Stimulated activated CD8-positive, alpha-beta memory T cell treated with anti-CD3 and anti-CD28 coated beads, Interleukin-7, amount 100 ng/mL, for 24 hours (primary cell): ENCODE measurements at places on chromosomes 1 and 21.

- DNase-seq: peak; percentile 30
Measured at GRCh38 chr1:214281021-214281719, at the start of gene SMYD2. Gene SMYD2, plus strand, starts transcription at chr1:214281159. Its CDS starts 96 bp downstream, at chr1:214281255.

- DNase-seq: no peak
Measured at GRCh38 chr1:201077736-201078135, 34.5 kb downstream of the CACNA1S start.

DNA sequence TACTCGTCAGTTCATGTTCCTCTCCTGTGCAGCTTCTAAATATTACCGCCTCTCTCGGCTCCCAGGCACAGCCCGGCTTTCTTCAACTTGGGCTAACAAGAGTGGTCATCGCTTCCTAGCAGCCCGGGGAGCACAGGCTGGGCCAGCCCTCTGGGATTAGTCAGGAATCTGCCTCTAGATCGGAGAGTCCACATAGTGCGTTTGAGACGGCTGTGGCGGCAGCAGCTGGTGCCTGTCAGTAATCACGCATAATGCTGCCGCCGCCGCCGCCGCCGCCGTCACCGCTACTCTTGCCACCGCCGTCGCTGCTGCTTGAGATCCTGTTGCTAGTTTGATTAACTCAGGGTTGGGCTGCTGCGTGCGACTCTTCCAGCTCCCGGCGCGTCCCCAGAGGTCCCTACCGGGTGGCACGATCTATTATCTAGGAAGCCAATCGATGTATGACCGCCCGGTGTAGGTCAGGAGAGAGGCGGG is at the start of gene RXRG:
Gene RXRG, minus strand, starts transcription at position 230 of the 474 bp plus-strand sequence. CDS start 233 bp downstream, outside the sequence.
- DNase-seq: no peak

DNA sequence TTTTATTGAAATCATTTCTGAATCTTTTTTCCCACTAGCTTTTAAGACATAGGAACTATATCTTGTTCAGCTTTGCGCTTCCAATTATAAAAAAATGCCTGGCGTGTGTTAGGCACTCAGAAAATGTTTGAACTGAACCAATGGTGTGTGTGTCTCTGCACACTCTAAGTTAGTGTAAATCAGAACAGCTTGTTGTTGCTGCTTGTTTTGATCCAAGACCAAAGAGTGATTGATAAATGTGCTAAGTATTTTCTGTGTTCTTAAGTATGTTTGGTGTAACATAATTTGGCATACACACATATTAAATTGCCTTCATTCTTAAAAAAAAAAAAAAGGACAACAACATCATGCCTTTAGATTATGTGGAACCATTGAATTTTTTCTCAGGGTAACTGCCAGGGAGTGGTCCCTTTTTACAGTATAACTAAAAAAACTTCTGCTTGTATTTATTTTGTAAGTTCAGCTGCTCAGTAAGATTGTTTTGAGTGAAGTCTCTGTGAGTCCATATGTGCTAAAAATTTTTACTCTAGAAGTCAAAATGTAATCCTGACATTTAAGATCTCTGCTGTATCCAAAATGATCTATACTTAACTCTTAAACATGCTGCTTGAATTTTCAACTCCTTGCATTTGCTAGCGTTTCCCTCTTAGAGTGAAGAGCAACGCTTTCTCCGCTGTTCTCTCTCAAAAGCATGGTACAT is 8.7 kb downstream of the CD55 start:
- no peak for DNase-seq

DNA sequence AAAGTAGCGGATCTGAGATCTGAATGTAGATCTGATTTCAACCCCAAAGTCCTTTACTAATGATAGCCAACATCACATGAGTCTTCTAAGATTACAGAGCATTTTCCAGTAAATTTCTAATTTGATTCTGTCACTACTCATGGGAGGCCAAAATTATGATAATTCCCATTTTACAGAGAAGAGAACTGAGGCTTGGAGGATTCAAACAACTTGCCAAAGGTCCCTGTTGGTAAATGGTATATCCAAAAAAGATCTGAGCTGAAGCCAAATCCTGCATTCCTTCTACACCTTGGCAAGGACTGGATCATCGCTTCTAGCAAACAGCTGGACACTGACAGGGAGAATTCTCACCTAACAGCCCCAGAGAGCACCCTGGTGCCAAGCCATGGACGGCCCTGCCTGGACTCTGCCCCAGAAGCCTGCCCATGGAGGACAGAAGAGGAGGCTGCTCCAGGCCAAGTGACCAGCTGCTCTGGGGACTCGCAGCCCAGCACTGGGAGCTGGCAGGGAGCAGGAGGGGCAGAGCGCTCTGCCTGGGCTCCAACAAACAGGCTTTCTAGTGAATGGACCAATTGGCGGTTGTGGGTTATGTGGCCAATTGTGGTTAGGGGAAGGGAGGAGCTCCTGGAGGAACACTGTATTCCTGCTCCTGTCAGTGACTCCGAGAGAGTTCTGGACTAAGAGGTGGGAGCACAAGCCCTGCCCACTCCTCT is 6.4 kb upstream of the CSF1 start:
- DNase-seq: no peak

DNA sequence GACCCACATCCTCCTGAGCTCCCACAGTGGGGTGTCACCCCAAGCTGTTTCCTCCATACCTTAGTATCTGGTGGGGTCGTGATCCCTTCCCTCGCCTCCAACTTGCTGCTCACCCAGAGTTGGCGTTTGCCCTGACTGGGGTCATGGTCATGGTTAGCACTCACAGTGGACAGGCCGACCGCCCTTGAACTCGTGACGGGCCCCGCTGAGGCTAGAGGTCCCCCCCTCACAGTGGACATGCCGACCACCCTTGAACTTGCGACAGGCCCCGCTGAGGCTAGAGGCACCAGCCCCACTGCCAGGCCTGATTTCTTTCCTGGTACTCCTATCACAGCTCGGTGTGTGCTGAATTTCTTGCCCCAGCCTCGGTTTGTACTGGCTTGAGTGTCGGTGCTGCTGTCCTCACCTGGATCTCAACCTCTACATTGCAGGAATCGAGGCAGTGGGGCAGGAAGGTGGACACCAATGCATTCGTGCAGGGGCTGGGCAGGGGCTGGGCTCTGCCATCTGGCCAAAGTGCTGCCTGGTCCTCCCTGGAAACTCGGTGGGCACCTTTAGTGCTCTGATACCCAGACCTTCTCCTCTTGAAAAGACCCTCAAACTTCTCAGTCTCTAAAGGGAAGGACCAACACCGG is 37.5 kb upstream of the AJAP1 start:
- no peak for DNase-seq

- DNase-seq: no peak
Measured at GRCh38 chr21:14862794-14863720, 201.7 kb downstream of the NRIP1 start.

- no peak for DNase-seq
Measured at GRCh38 chr1:172088256-172088655, 247.0 kb downstream of the DNM3 start.

DNA sequence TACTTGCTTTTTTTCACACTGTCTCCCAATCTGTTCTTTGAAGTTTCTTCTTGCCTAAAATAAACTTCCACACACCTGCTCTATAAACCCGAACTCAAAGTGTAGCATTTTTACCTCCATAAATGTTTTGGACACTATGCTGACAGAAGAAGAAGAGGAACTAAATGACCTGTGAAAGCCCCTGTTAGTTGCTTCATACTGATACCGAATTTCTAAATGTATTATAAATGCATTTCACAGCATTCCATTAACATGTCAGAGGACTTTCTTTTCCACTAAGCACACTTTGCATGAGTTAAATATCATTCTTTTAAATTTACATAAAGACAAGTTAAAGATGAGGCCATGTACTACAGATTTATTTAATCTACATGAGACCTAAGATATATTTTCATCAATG is 281.0 kb downstream of the SMYD3 start:
- no peak for DNase-seq

GRCh38 chr1:184930232-184930631 is 44.1 kb downstream of the NIBAN1 start:
- DNase-seq: no peak

- DNase-seq: no peak
Measured at GRCh38 chr1:248818505-248819374, 7.0 kb downstream of the SH3BP5L start.

DNA sequence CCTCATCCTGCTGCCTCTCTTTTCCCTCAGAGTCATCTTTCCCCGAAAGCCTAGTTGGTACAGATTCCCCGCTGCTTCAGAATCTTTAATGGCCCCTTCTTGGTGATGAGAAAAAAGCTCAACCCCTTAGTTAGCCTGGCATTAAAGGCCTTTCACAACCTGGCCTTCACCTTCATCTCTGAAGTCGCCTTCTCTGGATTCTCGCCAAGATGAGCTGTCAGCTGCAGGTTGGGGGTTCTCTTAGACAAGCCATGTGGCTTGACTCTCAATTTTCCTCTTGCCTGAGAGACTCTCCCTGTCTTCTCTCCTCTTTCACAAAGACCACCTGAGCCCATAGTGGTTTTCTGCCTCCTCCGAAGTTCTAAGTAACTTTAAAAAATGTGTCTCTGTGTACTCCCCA is 15.5 kb upstream of the DISC1 start:
- no peak for DNase-seq

DNA sequence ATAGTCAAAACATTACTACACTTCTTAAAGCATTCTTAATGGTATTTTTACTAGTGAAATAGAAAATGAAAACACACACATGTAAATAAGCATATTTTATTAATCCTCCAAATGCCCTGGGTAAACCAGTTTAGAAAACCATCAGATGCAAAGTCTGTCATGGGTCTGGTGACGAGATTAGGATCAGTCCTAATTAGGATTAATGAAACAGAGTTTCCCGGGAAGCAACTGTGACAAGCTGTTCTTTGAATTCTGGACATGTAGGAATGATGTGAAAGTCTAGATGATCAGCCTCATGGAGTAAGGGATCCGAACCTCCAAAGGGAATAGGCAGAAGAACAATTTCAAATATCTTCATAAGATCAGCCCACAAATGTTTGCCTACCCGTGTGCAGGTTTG is 250.2 kb downstream of the KIF26B start:
- DNase-seq: no peak

DNA sequence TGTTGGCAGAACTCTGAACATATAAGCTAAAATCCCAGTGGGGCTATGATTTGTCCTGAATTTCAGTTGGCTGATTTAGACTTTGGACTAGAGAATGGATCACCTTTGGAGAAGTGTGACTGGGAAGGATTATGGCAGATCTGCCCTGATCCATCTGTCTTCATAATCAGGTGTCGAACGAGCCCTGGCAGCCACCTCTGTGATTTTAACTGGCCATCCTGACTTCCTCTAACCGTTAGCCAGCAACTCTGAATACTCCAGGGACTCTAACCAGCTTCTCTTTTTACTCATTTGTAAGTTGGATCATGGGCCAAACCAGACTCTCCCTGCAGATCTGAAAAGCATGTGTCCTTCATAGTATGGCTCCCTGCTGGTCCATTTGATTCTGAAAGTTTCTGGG is 32.0 kb downstream of the ACTN2 start:
- no peak for DNase-seq

- no peak for DNase-seq
Measured at GRCh38 chr1:44254392-44254910, 41.2 kb downstream of the DMAP1 start.

DNA sequence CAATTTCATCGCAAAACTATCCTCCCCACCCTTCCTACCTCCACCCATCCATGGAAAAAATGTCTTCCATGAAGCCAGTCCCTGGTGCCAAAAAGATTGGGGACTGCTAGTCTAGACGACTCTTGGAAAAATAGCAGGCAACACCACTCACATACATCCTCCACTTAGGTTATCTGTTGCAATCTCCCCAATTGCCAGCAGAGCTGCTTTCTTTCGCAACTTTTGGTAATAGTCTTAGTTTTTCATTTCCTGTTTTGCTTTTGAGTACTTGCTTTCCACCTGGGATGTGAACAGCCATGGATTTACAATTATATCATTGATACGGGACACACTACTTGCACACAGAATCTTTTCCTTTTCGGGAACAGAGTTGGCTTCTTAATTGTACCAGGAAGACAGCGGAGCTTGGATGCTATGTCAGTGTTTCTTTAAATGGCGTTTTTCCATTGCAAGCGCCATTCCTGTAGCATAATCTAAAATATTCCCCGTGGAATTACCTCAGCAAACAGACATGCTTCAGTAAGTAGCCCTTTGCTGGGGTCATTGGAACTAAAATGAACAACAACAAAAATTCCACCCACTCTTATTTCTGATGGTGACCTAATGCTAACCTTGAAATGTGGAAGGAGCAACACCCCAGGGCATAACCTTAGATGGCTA is 183.3 kb upstream of the ADGRL2 start:
- DNase-seq: no peak

DNA sequence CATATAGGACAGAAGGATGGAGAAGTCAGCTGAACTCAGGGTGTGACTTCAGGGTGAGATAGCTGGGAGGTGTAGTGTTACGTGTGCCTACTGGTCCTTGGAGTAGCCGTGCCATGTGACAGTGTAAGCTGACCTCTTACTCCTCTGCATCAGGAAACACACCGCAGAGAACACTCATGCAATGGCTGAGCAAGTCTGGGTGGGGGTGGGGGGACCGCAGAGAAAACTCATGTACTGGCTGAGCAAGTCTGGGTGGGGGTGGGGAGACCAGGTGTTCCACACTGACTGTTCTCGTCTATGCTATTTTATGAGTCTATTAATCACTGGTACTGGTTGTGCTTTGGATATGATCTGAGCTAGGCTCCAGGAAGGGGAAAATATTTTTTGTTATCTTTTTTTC is 233.1 kb downstream of the PAPPA2 start:
- no peak for DNase-seq

- no peak for DNase-seq
Measured at GRCh38 chr1:153697191-153698019, 18.9 kb downstream of the NPR1 start.

DNA sequence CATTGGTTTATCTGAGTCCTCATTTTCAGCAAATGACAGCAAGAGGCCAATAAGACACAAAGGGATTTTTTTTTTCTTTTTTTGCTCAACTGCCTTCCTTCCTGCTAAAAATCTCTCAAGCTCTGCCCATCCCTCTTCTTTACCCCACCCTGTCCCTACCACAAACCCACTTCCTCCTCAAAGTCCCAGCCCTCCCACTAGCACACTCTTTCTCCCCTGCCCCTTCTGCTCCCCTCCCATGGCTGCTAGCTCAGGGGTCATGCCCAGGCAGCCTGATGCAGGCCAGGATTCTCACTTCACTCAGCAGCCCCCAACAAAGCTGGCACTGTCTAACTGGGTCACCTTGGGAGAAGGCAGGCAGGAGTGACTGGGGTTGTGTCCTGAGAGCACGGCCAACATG is 28.8 kb upstream of the PPP2R5A start:
- DNase-seq: no peak

- DNase-seq: no peak
Measured at GRCh38 chr21:45254460-45254930, 33.2 kb downstream of the POFUT2 start.

- DNase-seq: no peak
Measured at GRCh38 chr1:27351541-27352107, 9.8 kb downstream of the SYTL1 start.

DNA sequence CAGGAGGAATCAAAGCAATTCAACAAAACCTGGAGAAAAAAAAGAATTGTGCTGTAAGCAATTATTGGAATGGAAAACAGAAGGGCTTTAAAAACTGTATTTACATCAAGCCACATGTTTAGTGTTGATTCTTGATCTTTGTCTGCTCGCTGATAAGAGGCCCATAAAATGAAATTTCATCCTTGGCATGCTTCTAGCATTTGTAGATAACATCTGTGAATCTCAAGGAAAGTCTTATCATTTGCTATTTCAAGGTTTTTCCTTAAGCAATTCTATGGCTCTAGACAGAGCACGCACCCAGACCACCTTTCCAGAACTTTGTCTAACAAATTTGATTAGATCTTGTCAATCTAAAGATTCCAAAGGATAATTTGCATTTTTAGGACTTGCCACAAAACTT is 181.0 kb upstream of the FGGY start:
- no peak for DNase-seq

GRCh38 chr1:109889094-109889493 is 21.6 kb upstream of the CSF1 start:
- DNase-seq: no peak

GRCh38 chr1:233859446-233859845 is 45.0 kb upstream of the SLC35F3 start:
- DNase-seq: no peak
